ENCODE measurements at places on chromosomes 4 and X. TPM values are rescaled to one million over a fixed set of nuclear protein-coding genes. Genes with fewer than 3 reads are reported as not detected.
A peak's percentile ranks its signal among the peaks of the same experiment; 100 is the strongest.

GRCh38 chr4:26429910-26430309 lies 60.4 kb downstream of the CCKAR start:
- no peaks in the 10 kb centered on the region for H3K36me3 ChIP-seq
- peaks cover 15% of the 10 kb centered on the region for H3K4me1 ChIP-seq
- DNase-seq, result no peak
- H3K4me3 ChIP-seq, result no peak overlapping the region
- H3K27ac ChIP-seq, result no peak overlapping the region

DNA sequence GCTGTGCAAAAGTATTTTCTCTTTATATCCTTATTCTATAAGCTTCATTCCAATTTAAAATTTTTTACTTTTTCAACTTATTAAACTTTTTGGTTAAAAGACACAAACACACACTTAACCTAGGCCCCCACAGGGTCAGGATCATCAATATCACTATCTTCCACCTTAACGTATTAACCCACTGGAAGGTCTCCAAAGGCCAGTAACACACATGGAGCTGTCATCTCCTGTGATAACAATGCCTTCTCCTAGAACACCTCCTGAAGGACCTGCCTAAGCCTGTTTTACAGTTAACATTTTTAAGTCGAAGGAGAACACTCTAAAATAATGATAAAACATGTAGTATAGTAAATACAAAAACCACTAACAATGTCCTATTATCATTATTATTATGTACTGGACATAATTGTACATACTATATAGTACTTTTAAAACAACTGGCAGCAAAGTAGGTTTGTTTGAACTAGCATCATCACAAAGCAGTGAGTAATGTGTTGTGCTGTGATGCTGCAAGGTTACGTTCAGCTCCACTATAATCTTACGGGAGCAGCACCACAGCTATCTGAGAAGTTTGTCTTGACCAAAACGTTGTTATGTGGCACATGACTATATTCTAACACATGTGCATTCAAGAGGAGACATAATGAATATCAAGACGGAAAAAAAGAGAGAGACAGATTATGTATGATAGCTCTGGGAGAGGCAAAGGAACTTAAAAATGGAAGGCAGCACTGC lies 33.7 kb downstream of the DHX15 start:
- H3K27ac ChIP-seq, result no peak overlapping the region
- no peak for DNase-seq
- H3K36me3 ChIP-seq, result peaks cover 34% of the 10 kb centered on the region
- no peaks in the 10 kb centered on the region for H3K27me3 ChIP-seq
- H3K4me1 ChIP-seq, result no peaks in the 10 kb centered on the region

Gene PLXNA3
- total RNA-seq, result 0.47 TPM

- no peaks in the 10 kb centered on the region for H3K4me1 ChIP-seq
- H3K4me3 ChIP-seq, result no peak overlapping the region
- 0 out of 2 replicates have a peak, but pooled peaks cover 4% of the 10 kb centered on the region for H3K27me3 ChIP-seq
Observed at GRCh38 chr4:75370576-75370975, 143.6 kb downstream of the RCHY1 start.

- H3K4me3 ChIP-seq, result no peak overlapping the region
- H3K4me1 ChIP-seq, result no peaks in the 10 kb centered on the region
- no peaks in the 10 kb centered on the region for H3K36me3 ChIP-seq
- no peak for DNase-seq
Observed at GRCh38 chrX:34764852-34765361, 107.8 kb upstream of the TMEM47 start.

Gene AIFM1
- total RNA-seq, result 35.1 TPM

Gene CT45A1
- total RNA-seq, result not detected

Gene TMEM35A
- total RNA-seq, result not detected

Gene PAGE2B
- total RNA-seq, result not detected

- H3K36me3 ChIP-seq, result no peaks in the 10 kb centered on the region
- DNase-seq, result no peak
- 0 out of 2 replicates have a peak, but pooled peaks cover 4% of the 10 kb centered on the region for H3K27me3 ChIP-seq
Observed at GRCh38 chr4:153063490-153063889, 127.4 kb downstream of the FHDC1 start.

Gene ENPEP
- total RNA-seq, result 12.7 TPM

DNA sequence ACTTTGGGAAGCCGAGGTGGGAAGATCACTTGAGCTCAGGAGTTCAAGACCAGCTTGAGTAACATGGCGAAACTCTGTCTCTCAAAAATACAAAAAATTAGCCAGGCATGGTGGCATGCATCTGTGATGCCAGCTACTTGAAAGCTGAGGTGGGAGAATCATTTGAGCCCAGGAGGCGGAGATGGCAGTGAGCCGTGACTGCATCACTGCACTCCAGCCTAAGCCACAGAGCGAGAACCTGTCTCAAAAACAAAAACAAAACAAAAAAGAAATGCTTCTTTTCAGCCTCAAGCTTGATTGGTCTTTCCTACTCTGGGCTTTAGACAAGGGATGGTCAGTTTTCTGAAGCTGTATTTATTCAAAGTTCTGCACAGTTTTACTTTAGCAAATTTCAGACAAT lies 15.8 kb upstream of the DHRSX start:
- H3K27ac ChIP-seq, result no peak overlapping the region
- H3K27me3 ChIP-seq, result no peaks in the 10 kb centered on the region
- DNase-seq, result no peak
- H3K4me1 ChIP-seq, result no peaks in the 10 kb centered on the region

Gene ARMCX4
- total RNA-seq, result 5.8 TPM

Gene NXF3
- not detected for total RNA-seq

GRCh38 chrX:11953615-11954014 lies 184.7 kb upstream of the FRMPD4 start:
- no peaks in the 10 kb centered on the region for H3K27me3 ChIP-seq
- H3K4me1 ChIP-seq, result peaks cover 28% of the 10 kb centered on the region
- H3K4me3 ChIP-seq, result no peak overlapping the region
- DNase-seq, result peak; percentile 61
- H3K36me3 ChIP-seq, result no peaks in the 10 kb centered on the region
- peak overlapping the region; percentile 60 for H3K27ac ChIP-seq

Gene ADGRG4
- not detected for total RNA-seq

GRCh38 chr4:76022031-76022430 lies 1.3 kb downstream of the CXCL10 start:
- no peak overlapping the region for H3K27ac ChIP-seq
- DNase-seq, result no peak
- no peaks in the 10 kb centered on the region for H3K4me1 ChIP-seq
- no peaks in the 10 kb centered on the region for H3K27me3 ChIP-seq
- no peak overlapping the region for H3K4me3 ChIP-seq

- H3K36me3 ChIP-seq, result no peaks in the 10 kb centered on the region
- peaks cover 12% of the 10 kb centered on the region for H3K4me1 ChIP-seq
- H3K27ac ChIP-seq, result no peak overlapping the region
- no peak overlapping the region for H3K4me3 ChIP-seq
- no peak for DNase-seq
Observed at GRCh38 chrX:138014577-138014976, 448.6 kb downstream of the ZIC3 start.

- no peaks in the 10 kb centered on the region for H3K27me3 ChIP-seq
- peak overlapping the region; percentile 71 for H3K27ac ChIP-seq
- DNase-seq, result no peak
- H3K36me3 ChIP-seq, result 0 out of 2 replicates have a peak, but pooled peaks cover 2% of the 10 kb centered on the region
Observed at GRCh38 chrX:150582338-150582948, 14.0 kb downstream of the MTM1 start.

GRCh38 chrX:101078716-101079598 lies at the start of gene TMEM35A:
TSS of gene TMEM35A (plus strand) at chrX:101078879. CDS start at chrX:101079003, 124 bp downstream.
- H3K27ac ChIP-seq, result no peak within 1 kb of the TSS
- no peaks in the 10 kb centered on the region for H3K27me3 ChIP-seq
- peaks cover 6% of the 10 kb centered on the region for H3K4me1 ChIP-seq
- no peaks in the 10 kb centered on the region for H3K36me3 ChIP-seq
- H3K4me3 ChIP-seq, result no peak within 1 kb of the TSS
- DNase-seq, result no peak

DNA sequence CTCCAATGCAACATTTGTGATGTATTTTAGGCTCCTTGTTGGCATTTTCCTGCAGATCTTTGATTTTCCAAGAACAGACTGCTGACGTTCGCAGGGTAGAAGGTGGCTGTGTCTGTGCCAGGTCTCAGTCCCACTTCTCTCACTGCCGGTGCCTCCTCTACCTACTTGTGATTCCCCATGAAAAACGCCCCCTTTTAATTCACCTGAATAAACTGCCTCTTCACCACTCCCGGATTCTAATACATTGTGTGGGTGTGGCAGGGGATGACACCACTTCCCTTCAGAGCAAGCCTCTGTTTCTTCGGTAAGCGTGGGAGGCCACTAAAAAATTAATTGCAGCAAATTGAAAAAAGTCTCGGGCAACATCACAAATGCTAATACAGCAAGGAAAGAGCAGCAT lies 96.1 kb upstream of the FAM9B start:
- H3K27ac ChIP-seq, result no peak overlapping the region
- no peak overlapping the region for H3K4me3 ChIP-seq
- no peaks in the 10 kb centered on the region for H3K27me3 ChIP-seq
- DNase-seq, result no peak
- H3K36me3 ChIP-seq, result no peaks in the 10 kb centered on the region

GRCh38 chr4:121177246-121178137 lies 13.4 kb upstream of the TNIP3 start:
- DNase-seq, result no peak
- H3K36me3 ChIP-seq, result no peaks in the 10 kb centered on the region
- no peaks in the 10 kb centered on the region for H3K27me3 ChIP-seq
- H3K4me1 ChIP-seq, result peaks cover 8% of the 10 kb centered on the region
- no peak overlapping the region for H3K4me3 ChIP-seq

Gene C4orf50
- total RNA-seq, result not detected

DNA sequence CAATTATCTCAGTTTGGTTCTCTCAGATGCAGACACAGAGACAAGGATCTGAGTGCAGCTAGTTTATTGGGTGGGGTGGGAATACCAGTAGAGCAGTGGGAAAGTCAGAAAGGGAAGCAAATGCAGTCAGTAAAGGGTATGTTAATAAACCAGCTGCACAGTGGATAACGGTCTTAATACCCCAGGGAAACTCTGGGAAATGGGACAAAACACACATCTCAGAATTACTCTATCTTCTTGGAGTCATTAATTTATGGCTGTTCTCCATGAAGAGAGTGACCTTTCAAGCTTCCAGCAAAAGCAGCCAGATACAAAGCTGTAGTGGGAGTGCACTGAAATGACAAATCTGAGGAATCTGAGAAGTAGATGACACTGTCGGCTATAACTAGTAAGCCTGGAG lies 73.3 kb upstream of the NALF2 start:
- no peaks in the 10 kb centered on the region for H3K36me3 ChIP-seq
- H3K4me3 ChIP-seq, result no peak overlapping the region
- DNase-seq, result no peak
- no peak overlapping the region for H3K27ac ChIP-seq
- no peaks in the 10 kb centered on the region for H3K4me1 ChIP-seq

- H3K27ac ChIP-seq, result no peak overlapping the region
- DNase-seq, result no peak
- H3K4me3 ChIP-seq, result no peak overlapping the region
- H3K36me3 ChIP-seq, result no peaks in the 10 kb centered on the region
Observed at GRCh38 chr4:152095701-152096070, 334.9 kb upstream of the GATB start.

DNA sequence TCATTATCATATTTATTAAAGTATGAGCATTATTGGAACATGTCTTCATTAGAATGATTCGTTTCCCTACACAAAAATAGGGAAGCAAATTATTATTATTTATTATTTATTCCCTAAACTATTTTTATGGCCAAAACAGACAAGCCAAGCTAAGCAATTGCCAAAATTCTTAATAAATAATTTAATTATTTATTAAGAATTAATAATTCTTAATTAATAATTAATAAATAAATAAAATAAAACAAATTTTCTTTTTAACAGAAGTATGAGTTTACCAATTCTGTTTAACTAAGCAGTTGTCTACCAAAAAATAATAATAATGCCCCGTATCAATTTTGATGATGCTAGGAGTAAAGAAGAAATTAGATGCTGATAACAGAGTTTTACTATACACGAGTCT lies 1080.8 kb upstream of the AGA start:
- no peak overlapping the region for H3K4me3 ChIP-seq
- no peak for DNase-seq
- H3K4me1 ChIP-seq, result no peaks in the 10 kb centered on the region
- no peaks in the 10 kb centered on the region for H3K36me3 ChIP-seq
- no peak overlapping the region for H3K27ac ChIP-seq

Gene MAB21L2
- not detected for total RNA-seq

DNA sequence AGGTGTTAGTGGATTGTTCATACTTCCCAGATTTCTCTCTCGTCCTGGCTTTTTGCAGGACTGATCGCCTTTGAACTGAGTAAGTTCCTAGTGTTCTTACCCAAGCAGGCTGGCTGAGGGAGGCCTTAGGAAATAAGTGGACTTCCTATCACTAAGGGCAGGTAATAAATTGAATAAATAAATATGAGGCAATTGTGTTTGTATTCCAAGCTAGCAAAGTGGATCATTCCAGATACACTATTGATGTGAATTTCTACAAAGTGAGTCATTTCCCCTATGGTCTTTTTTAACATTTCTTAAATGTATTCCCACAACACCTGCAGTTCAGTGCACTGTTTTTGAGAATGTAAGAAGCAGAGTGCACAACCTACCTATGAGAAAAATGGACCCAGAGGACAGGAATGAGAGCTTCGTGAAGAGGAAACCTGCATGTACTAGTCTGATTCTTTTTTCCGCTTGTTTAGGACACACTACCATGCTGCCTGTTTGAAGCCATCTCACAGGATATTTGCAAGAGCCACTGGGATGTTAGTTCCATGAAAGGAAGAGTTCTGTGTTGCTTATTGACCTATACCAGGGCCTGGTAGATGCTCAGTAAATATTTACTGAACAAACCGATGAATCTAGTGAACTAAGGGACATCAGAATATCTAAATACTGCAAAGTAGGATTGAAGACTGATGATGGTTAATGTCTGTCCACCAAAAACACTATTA lies 29.0 kb upstream of the SMAD1 start:
- DNase-seq, result no peak
- no peak overlapping the region for H3K27ac ChIP-seq
- H3K36me3 ChIP-seq, result no peaks in the 10 kb centered on the region

Gene SPOCK3
- not detected for total RNA-seq

DNA sequence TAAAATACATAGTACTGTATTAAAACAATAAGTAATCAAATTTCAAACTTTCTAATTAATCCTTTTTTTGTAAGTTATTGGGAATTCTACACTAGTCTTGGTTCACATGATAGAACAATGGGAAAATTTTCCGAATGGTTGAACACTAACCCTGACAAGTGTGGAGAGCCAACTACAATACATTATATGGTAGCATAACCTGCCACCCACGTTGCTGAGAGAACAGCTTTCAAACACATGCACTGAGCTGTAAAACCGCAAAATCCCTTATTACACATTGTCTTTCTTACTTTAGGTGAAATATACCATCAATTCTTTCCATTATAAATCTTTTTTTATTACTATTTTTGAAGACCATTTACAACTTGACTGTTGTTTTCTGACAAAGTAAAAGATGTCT lies 54.7 kb downstream of the ANAPC10 start:
- peaks cover 47% of the 10 kb centered on the region for H3K4me1 ChIP-seq
- no peaks in the 10 kb centered on the region for H3K27me3 ChIP-seq
- H3K4me3 ChIP-seq, result no peak overlapping the region
- H3K36me3 ChIP-seq, result peaks cover 11% of the 10 kb centered on the region
- peak overlapping the region; percentile 87 for H3K27ac ChIP-seq

Gene EFNB1
- total RNA-seq, result 10.4 TPM

Gene TMPRSS11B
- not detected for total RNA-seq

- DNase-seq, result no peak
- no peak overlapping the region for H3K4me3 ChIP-seq
- no peaks in the 10 kb centered on the region for H3K36me3 ChIP-seq
- no peaks in the 10 kb centered on the region for H3K4me1 ChIP-seq
- peaks cover 4% of the 10 kb centered on the region for H3K27me3 ChIP-seq
- no peak overlapping the region for H3K27ac ChIP-seq
Observed at GRCh38 chr4:1462009-1462767, 55.9 kb upstream of the NKX1-1 start.

Gene OPHN1
- 9.1 TPM for total RNA-seq

Data from SJSA1 (cell line).